ENCODE measurements at places on chromosomes 1 and 21.

GRCh38 chr1:53888681-53889080, 916 bp downstream of the YIPF1 start:
- DNase-seq: no peak

DNA sequence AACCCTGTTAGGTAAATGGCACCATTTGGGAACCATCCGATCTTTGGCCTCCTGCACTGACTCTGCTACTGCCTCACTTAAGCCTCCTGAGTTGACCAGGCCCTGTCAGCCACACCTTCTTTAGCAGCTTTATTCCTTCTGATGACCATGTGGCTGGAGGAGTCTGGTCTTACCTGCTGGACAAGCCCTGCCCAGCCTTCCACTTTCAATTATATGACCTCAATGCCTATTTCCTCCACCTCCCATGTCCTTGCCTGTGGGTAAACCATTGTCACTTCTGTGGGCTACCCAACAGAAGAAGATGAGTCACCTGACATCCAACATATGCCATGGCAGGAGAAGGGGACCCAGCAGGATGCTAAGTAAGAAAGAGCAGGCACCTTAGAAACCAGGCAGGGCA, 393.8 kb downstream of the NTNG1 start:
- no peak for DNase-seq

GRCh38 chr21:43728154-43728466, 9.2 kb downstream of the PDXK start:
- DNase-seq: no peak

DNA sequence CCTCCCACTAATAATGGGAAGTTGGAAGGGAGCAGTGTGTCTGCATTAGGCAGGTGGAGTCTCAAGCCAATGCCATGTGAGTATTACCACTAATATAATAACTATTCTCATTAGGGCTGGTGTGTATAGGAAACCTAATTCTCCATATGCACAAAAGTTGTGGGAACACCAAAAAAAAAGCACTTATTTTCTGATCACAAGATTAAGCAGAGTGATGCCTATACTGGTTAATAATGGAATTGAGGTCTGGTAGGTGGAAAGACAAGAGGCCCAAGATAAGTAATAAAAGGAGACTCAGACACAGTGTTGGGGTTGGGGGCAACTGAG, 7.0 kb upstream of the NPL start:
- no peak for DNase-seq

- DNase-seq: no peak
These were observed 16.1 kb upstream of the MYCL start for GRCh38 chr1:39917825-39918224.

DNA sequence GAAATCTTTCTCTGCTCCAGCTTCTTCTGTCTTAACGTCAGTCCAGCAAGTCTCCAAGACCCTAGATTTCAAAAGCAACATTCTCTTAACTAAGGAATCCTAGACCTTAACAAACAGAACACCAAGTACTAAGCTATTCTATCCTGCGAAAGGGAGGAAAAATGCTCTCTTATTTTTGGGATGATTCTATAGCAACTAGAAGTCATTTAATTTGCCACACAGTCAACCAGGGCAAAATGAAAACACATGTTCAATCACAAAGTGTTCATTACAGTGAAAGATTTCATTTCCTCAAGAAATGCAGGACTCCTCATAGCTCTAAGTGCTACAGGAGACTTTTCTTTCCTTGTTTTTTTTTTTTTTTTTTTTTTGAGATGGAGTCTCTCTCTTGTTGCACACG, 36.2 kb upstream of the DOCK7 start:
- no peak for DNase-seq

DNA sequence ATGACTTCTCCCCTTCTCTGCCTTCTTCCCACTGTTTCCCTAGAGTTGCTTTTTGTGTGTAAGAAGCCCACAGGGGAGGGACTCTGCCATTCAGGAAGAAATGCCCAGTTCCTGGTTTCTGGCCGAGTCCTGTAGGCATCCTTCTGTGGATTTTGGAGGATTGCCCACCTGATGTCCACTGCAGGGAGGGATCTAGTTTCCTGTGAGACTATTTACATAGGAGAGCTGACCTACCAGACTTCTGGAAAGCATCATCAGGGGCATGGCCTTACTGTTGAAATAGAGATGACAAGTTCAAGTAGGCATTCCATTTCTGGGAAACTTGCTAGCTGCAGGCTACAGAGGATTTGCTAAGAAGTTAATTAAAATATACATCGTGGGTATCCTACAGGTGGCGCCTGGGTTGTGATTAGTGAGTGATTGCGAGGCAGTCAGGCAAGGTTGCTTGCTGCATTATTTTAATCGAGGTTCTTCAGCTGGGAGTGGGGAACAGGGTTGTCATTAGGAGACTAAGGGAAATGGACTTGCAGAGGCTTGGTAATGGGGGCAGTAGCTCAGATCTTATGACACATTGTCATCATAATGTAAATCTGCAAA, 148.7 kb downstream of the HHAT start:
- no peak for DNase-seq

DNA sequence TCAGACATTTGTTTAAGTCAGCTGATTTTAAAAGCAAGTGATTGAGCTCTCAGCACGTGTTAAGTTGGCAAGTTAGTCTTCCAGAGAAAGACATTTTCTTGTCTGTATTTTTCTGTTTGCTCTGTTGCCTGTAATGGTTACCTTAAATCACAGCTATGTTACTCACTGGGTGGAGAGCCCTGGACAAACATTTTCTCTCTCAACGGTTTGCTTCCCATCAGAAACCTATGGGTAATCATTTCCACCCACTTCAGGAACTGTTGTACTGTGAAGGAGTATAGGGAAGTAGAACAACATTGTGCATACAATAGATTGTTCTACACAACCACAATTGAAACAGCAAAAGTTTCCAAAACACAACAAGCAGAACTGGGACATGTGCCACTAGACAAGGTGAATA, 113.9 kb upstream of the DPT start:
- no peak for DNase-seq

- no peak for DNase-seq
These were observed 113.7 kb downstream of the ZNF281 start for GRCh38 chr1:200296091-200296661.

- no peak for DNase-seq
These were observed 46.8 kb upstream of the WASF2 start for GRCh38 chr1:27536767-27537166.

GRCh38 chr1:175763797-175764196, 20.4 kb upstream of the TNR start:
- no peak for DNase-seq

GRCh38 chr1:2405588-2406295, 6.6 kb downstream of the PEX10 start:
- no peak for DNase-seq

DNA sequence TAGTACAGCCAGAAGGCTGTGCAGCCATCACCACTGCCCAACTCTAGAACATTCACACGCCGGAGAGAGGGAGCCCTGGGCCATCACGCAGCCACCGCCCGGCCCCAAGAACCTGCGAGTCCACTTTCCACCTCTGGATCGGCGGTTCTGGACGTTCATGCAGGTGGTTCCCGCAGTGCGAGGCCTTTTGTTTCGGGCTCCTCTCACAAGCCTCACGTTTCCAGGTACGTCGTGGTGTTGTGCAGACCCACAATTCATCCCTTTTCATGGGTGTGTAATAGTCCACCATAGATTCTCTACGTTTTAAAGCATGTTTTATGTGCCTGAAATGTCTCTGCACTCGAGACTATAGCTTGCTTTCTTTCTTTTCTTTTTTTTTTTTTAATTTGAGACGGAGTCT, 23.6 kb downstream of the COL18A1 start:
- DNase-seq: no peak

- no peak for DNase-seq
These were observed 8.4 kb downstream of the SAMD11 start for GRCh38 chr1:932173-932510.

GRCh38 chr1:58859769-58860485, 76.1 kb upstream of the JUN start:
- DNase-seq: no peak

DNA sequence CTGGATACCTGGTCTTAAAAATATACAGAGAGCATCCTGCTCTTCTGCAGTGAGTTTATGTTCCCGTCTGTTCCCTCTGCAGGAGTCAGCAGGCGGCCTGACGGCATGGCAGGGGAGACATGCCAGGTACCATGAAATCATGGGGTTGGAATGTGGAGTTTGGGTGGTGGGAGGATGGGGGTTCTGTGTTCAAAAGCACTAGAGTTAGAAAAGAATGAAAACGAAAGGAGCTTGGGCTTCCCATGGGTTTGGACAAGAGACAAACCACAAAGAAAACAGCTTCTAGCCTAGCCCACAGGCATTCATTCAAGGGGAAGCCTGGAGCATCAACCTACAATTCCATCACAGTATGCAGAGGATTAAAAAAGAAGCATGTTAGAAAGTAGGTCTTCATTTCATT, 59.9 kb downstream of the WARS2 start:
- DNase-seq: no peak

- DNase-seq: no peak
These were observed 19.9 kb downstream of the ATP8B2 start for GRCh38 chr1:154344977-154345837.

GRCh38 chr1:210738256-210738655, 395.7 kb downstream of the KCNH1 start:
- no peak for DNase-seq

DNA sequence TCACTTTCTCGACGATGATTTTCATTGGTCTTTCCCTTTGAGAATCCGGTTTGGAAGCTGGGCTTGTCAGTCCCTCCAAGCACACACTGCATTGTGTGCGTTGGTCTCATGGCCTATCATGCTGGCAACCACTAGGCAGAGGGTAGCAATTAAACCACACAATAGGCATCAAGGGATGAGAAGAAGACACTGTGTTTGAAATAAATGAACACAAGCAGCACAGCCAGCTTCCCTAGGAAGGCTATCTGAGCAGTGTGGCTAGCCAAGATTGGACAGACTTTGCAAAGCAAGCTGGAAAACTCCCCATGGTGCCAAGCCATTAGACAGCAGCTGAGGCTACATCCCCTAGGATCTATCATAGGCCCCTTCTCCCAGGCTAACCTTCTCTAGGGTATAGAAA, 288.7 kb downstream of the NUF2 start:
- no peak for DNase-seq

DNA sequence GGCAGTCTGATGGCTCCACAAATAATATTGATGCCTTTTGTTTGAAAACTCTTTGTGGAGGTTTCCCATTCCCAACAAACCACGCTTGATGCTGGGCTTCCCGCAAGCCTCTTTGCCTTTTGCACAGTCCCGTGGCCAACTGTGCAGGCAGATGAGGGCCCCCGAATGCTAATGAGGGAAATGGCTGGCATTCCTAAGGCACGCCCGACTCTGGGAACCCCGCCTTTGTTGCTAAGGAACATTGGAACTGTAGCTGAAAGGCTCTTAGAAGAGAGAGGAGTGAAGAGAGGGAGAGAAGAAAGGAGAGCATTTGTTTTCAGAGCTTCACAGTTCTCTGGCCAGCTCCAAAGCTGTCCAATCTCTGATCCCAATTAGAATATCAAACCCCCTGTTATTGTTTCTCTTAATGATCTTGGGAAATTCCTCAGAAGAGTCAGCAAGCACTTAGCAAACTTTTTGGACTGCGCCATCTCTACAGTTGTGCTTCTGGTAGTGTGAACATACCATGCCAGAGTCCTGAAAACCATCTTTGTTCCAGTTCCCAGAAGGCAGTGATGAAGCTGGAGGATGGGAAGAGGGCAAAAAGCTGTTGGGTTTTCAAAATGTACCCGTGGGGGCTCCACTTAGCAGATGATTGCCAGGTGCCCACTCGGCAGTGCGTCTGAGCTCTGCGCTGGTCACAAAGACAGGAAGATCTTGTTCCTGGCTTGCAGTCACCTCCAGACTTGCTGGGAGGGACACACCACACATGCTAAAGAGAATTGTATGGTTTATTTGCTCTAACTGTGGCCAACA, 60.1 kb upstream of the CYP2J2 start:
- no peak for DNase-seq

GRCh38 chr1:63294803-63295594, 27.4 kb upstream of the FOXD3 start:
- no peak for DNase-seq

DNA sequence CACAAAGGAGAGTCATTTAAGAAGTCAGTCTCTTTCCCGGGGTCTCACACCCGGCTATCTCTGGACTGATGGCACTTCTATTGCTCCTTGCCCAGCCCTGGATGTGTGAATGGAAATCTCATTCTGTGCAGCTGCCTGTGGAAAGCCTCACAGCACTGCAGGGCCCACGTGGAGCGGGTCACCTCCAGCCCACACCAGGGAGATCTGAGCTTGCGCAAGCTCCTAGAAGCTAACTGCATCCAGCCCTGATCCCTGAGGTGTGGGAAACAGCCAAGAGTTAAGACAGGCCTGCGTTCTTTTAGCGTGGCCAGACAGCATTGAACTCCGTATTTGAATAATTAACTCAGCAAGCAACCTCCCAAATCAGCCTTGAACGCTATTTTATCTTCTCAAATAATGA, 150.5 kb downstream of the LRIG2 start:
- no peak for DNase-seq

DNA sequence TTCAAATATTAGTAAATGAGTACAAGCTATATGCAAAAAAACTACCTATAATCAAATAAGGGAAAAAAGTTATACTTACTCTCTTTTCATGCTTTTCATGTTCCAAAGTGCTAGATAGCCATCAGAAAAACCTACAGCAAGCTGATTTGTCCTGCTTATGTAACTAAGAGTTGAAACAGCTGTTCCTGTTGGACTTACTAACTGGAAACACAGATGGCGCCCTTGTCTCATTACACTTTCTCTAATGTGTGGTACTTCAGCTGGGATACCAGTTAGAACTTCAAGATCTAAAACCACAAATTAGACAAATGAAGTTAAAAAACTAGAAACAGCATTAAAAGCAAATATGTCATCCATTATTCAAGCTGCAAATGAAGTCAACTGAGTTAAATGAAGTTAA, 24.3 kb downstream of the AHCTF1 start:
- DNase-seq: no peak

DNA sequence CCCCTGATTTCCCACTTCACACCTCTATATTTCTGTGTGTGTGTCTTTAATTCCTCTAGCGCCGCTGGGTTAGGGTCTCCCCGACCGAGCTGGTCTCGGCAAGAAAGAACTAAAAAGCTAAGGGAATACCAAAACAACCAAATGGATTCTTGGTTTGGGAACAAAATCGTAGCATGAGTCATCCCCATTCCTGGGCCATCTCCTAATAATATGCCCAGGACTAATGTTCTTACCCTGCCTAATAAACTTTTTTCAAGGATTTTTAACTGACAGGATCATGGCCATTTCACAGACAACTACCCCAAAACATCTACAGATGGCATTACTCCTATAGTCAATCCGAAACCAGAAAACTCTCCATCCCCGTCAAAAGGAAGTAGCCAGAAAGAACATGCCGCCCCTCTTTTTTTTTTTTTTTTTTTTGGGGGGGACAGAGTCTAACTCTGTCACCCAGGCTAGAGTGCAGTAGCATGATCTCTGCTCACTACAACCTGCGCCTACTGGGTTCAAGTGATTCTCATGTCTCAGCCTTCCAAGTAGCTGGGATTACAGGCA, 4.1 kb upstream of the HPDL start:
- no peak for DNase-seq

- DNase-seq: no peak
These were observed 28.6 kb upstream of the ZNF496 start for GRCh38 chr1:247360116-247360898.

All from stimulated activated naive B cell treated with anti-CD40 and anti-IgM and Interleukin-4, amounts not matched to agents 10 μg/mL and 1 μg/mL and 100 μg/mL, for 72 hours (primary cell).